ENCODE measurements at places on chromosomes 6 and 20.

GRCh38 chr20:24766826-24767622, 182.0 kb upstream of the CST7 start:
- DNase-seq: no peak

DNA sequence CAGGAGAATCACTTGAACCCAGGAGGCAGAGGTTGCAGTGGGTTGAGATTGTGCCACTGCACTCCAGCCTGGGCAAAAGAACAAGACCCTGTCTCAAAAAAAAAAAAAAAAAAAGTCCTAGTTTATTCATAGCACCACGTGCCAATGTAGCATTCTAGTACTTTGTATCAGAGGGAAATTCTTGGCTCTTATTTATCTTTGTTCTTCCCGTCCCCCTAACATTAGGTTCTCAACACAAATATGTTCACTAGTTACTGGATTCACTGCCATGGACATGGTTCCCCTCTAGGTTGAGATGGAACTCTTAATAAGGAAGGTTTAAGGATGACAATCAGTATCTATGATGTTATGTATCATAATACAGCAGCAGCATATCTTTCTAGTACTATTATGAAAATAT, 178.5 kb downstream of the KIF6 start:
- no peak for DNase-seq

GRCh38 chr6:39386487-39386886, 64.0 kb upstream of the KCNK16 start:
- DNase-seq: no peak

GRCh38 chr20:3857405-3857804, 10.8 kb downstream of the MAVS start:
- no peak for DNase-seq

DNA sequence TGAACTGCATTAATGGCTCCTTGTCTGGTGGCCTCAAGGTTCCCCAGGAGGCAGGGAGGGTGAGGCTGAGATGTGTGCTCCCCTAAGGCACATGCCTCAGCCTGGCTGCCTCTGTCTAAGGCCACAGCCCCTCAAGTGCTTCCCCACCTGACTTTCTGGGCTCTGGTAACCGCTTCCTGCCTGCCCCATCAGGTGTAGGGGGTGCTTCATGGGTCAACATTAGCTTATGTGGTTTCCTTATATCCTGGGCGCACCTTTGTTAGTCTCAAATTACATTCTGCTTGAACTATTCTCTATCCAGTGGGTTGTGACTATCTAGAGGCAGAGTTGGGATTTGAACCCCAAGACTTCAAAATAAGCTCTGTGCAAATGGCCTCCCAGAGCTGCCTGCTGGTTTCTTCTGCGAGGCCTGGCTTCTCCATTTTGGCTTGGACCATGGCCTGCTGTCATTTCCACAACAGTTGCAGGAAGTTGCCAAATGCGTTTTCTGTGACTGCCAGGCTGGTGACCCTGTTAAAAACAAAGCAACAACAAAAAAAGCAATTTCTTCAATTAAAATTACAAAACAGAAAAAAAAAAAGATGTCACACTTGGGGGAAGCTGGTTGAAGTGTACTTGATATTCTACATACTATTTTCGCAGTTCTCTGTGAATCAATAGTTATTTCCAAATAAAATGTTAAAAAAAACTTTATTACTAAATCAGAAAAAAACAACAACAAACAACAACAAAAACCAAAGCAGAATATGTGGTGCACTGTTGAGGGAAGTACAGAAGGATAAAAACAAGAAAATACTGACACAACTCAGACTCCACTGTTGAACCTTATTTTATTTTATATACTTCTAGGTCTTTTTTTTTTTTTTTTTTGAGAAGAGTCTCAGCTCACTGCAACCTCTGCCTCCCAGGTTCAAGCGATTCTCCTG, 20.0 kb upstream of the ZNFX1 start:
- DNase-seq: no peak
